ENCODE measurements at places on chromosomes 13 and 19. TPM values are rescaled to one million over a fixed set of nuclear protein-coding genes. Genes with fewer than 3 reads are reported as not detected.

DNA sequence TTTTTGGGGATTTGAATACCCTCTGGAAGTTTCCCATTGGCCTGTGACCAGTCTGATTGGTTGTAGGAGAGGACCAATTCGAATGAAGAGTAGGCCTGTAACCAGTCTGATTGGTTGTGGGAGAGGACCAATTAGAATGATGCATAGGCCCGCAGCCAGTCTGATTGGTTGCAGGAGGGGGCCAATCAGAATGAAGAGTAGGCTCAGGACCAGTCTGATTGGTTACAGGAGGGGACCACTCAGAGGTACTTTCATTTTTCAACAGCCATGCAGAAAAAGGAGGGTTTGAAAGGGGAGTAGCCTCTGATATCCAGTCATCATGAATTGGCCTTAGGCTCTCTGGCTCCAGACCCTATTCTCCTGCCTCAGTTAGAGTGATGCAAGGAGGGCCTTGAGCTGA lies 30.4 kb upstream of the SLC1A5 start:
- no peak for DNase-seq

DNA sequence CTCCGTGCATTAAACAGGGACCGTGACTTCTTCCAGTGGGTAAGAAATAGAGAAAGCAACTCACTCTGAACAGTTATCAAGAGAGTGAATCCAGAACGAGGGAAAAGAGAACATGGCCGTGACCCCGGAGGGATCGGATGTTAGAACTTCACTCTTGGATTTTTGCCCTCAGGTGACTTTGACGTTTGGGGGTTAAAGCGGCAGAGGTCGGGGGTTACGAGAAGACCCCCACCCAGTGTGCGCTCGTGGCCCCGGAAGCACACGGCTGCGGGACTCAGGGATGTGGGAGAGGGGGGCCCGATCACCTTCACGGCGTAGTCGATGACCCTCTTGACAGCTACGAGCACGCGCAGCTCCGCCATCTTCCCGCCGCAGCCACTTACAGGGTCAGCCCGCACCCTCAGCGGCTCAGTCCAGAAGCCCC lies at the start of gene ETFB:
ETFB (minus strand) TSS at position 424 of the 424 bp plus-strand sequence; CDS start at position 362, 62 bp downstream.
- DNase-seq: no peak

DNA sequence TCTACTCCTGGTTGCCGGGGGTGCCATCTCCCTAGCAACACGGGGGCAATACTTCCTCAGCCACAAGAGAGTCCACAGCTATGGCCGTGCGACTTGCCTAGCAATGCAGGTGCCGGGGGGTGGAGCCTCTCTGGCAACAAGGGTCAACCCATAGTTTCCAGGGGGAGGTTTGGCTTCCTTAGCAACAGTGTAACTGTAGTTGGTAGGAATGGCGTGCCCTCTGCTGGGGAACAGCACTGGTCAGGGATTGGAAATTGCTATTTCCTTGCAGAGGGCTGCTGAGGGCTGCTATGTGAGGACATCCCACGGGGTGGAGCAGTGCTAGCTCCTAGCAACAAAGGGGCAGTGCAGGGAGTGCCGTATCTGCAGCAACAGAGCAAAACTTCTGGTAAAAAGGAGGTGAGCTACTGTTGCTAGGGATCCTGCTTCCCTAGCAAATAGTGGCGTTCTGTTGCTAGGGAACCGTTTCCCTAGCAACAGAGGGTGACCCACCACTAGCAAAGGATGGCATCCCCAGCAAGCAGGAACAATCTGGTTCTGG lies 7.0 kb upstream of the TMC4 start:
- no peak for DNase-seq

GRCh38 chr13:22726726-22727125 lies 454.1 kb upstream of the SGCG start:
- DNase-seq: no peak

GRCh38 chr13:21688056-21688455 lies 17.2 kb downstream of the FGF9 start:
- DNase-seq: no peak

- no peak for DNase-seq
Measured at GRCh38 chr13:28409648-28410047, 85.3 kb downstream of the FLT1 start.

- DNase-seq: no peak
Measured at GRCh38 chr13:112795277-112795676, 105.4 kb downstream of the ATP11A start.

DNA sequence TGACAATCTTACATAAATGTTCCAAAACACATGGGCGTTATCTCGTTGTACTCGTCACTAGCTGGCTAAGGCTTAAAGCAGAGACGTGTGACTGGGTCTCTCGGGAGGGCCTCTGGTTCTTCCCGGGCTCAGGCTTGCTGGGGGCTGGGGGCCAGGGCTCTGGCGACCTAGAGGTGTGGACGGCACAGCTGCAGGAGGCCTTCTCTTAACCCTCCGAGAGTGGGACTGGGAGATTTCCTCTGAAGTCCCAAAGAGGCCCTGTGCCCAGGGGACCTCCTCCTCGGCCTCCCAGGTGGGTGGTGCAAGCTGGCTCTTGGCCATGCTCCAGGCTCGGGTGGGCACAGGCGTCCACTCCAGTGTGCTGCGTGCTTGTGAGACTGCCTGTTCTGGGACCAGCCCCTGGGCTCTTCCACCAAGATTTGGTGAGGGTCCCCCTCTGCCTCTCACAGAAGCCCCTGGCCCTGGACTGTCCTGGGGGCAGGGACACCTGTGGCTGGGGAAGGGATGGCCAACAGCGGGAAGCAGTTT lies 2.2 kb downstream of the CAPS start:
- no peak for DNase-seq

DNA sequence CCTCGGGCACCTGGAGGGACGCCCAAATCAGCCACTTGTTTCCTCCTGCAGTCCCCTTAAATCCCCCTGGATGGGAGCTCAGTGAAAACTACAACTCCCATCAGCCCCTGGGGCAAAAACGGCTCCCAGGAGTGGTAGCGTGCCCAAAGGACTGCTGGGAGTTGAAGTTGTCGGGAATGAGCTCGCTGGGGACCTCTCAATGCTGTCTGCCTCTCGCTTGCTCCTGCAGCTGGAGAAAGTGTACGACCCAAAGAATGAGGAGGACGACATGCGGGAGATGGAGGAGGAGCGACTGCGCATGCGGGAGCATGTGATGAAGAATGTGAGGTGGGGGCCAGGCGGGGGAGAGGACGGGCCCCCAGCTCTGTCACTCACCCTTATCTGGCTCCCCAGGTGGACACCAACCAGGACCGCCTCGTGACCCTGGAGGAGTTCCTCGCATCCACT lies 14.7 kb upstream of the DHDH start:
- DNase-seq: no peak

DNA sequence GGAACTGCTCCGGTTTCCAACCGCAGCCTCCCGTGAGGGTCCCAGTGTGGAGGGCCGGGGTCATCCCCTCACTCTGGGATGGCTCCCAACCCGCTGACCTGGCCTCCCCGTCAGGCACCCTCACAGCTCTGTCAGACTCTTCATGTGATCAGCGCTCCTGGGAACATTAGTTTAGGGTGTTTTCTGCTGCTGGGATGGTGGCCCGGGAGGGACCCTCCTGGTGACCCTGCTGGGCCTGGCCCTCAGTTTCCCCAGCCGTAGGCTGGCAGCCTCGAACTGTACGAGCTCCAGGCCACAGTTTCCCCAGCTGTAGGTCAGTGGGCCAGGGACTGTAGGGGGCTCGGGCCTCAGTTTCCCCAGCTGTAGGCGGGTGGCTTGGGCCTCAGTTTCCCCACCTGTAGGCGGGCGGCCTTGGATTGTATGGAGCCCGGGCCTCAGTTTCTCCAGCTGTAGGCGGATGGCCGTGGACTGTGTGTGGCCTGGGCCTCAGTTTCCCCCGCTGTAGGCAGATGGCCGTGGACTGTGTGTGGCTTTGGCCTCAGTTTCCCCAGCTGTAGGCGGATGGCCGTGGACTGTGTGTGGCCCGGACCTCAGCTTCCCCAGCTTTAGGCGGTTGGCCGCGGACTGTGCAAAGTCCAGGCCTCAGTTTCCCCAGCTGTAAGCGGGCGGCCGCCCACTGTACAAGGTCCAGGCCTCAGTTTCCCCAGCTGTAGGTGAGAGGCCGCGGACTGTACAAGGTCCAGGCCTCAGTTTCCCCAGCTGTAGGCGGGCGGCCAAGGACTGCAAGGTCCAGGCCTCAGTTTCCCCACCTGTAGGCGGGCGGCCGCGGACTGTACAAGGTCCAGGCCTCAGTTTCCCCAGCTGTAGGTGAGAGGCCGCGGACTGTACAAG lies 1.3 kb upstream of the PTBP1 start:
- DNase-seq: no peak

- peak; percentile 66 for DNase-seq
Measured at GRCh38 chr19:10505583-10506229, 2.5 kb upstream of the KEAP1 start.

- DNase-seq: no peak
Measured at GRCh38 chr13:113820813-113821651, 42.8 kb downstream of the GAS6 start.

DNA sequence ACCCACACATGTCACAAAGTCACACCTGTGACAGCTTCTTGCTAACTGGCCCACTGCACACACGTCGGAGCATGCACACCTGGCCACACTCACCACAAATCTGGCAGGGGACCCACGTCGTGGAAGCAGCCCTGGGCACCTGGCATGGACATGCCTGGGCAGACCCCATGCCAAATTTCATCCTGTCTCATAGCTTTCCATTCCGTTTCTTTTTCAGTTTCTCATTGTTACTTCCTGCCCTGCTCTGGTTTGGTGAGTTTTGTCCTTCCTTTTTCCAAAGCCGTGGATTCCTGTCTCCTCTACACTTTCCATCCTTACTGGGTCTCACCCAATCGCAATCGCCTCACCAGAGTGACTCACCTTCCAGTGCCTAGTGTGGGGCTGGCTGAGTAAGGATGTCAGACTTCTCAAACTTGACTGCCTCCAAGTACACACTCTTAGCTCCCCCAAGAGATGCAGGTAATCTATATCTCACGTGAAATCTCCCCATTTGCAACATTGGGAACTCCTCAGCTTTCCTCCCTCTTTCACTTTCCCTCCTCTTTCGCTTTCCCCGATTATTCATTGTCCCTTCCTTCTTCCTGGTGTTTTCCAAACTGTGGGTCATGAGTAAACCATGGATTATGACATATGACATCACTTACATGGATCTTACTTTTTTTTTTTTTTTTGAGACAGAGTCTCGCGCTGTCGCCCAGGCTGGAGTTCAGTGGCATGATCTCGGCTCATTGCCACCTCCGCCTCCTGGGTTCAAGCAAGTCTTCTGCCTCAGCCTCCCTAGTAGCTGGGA lies 1.6 kb upstream of the BBC3 start:
- DNase-seq: no peak

GRCh38 chr19:47005873-47006272 lies 13.8 kb upstream of the NPAS1 start:
- peak; percentile 73 for DNase-seq

DNA sequence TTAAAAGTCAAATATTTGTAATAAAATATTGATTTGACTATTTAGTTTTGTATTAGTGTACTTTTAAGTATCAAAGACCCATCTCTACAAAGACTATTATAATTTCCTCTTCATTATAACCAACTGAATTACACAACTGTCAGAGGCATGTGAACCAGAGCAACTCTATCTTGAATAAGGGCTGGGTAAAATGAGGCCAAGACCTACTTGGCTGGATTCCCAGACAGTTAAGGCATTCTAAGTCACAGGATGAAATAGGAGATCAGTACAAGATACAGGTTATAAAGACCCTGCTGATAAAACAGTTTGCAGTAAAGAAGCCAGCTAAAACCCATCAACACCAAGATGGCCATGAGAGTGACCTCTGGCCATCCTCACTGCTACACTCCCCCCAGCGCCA lies 36.2 kb upstream of the ATP12A start:
- no peak for DNase-seq

DNA sequence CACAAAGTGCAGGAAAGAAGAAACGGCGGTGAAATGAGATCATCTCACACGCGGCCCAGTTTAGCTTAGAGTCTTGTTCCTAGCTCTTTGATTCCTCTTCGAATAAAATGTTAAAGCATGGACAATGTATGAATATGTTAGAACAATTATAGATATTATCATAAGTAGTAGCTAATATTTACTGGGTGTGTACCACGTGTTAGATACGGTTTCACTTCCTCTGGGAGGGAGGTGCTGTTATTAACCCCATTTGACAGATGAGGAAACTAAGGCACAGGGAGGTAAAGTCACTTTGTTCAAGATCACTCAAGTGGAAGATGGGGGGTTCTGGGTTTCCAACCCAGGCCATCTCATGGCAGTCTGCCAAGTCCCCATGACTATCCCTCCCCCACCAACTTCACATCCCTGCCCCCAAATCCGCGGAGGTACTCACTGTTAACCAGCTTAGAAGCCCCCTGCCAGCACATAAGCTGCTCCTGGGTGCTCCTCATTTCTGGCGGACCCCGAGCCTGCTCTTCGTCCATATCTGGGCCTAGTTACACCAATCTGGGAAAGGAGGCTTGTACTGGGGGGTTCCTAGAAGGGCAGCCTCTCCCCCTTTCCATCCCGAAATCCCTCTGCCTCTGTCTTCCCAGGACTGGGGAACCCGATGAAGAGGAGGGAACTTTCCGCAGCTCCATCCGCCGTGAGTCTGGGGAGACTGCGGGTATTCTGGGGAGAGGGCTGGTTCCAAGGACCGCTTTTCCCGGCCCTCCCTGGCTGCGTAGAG lies 1.0 kb upstream of the FXYD7 start:
- no peak for DNase-seq

DNA sequence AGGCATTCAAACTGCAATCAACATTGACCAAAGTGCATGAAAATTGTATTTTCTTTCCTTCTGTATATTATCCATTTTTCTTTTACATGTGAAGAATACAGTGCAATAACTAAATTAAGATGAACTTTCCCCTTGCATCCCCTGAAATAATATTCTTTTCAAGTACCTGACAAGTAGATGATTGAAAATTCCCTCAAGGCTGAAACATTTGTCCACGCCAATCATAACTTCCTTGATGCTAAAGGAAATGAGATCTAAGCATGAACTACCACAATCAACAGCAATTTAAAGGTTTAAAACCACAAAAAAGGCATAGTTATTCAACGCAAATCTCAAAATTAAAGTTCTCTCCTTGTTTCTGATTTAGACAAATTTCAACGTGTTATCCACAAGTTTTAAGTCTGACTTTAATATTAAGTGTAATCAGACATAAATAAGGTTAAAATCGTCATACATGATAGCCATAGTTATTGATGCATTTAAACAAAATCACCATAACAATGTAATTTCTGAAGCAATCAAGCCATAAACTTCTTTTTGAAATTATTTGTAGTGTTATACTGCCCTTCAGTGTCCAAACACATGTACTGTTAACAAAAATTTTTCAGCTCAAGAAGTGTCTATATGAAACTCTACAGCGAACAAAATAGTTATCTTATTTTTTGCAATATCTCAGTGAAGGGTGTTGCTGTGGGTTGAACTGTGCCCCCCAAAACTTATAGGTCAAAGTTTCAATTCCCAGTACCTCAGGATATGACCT lies 169.5 kb downstream of the DCLK1 start:
- DNase-seq: no peak

Gene MEDAG
- 0.18 TPM for total RNA-seq

Gene ZNF677
- 1.1 TPM for total RNA-seq

Gene GMIP
- total RNA-seq: 3.7 TPM

Gene CEACAM20
- total RNA-seq: not detected

Gene ZNF93
- 0.45 TPM for total RNA-seq

Gene ZNF787
- total RNA-seq: 29.0 TPM

Gene PBX4
- total RNA-seq: 0.18 TPM

Measured in left lobe of liver (tissue), 2 donors.